Occipital lobe (tissue), 3 donors: ENCODE measurements at places on chromosomes 1 and 21.

DNA sequence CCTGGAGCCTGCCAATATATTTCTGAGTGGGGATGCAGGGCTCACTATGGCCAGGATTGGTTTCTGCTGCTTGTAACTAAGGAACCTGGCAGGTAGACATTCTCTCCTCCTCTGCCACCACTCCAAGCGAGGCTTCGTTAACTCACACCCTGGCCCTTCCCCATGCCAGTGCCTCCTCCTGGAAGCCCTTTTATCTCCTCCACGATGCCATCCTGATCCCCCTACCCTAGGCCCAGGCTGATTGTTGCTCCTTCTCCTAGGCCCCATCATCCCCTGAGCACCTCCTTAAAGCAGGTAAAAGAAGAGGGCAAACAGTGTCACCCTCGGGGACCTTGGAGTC lies 118.5 kb downstream of the DMRTB1 start:
- DNase-seq: no peak

GRCh38 chr1:221187174-221187573 lies 307.9 kb downstream of the HLX start:
- DNase-seq: no peak

DNA sequence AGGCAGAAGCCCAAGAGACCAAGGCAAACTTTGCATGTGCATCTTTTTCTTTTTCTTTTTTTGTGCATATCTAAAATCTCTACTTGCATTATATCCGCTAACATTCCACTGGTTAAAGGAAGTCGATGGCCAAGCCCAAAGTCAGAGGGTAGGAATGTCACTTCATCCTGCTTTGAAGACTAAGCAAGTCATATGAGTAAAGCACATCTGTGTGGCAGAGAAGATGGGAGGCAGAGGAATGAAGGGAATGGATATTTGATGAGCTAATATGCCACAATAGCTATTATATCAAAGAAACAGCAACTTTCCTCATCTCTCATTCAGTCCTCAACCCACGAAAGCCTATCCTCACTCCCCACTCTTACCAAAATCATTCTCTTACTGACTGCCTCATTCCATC lies 59.3 kb downstream of the RNF220 start:
- no peak for DNase-seq

DNA sequence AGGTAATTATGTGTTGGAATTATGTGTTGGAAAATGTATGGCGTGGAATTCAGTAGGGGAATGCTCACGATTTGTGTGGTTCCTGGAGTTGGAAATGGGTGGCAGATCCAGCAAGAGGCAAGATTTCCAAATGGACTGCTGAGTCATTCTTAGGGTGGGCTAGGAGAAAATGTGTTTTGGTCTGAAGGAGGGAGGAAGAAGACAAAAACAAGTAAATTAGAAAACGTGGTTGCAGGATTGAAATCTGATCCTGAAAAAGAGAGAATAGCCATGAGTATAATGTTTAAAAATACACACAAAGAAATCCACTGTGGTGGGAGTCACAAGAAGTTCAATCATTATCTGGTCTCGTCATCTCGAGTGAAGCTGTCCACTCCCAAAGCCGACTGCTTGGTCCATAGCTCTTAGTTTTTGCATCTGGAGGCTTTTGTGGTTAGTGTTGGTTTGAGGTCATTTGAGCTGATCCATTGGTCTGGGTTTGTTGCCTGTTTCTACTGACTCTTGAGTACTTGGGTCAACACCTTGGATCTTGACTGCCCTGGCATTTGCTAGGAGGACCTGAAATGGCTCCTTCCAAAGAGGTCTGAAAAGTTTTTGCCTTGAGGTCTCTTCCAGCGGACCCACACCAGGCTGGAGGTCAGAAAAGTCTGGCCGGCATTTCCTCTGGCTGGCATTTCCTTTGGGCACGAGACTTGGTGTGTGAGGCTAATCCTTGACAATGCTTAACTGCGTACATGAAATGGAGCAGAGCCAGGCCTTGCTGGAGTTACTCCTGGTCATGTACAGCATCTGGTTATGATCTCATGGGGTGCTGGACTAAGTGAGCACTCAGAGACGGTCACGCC lies 9.2 kb downstream of the MX2 start:
- DNase-seq: no peak

DNA sequence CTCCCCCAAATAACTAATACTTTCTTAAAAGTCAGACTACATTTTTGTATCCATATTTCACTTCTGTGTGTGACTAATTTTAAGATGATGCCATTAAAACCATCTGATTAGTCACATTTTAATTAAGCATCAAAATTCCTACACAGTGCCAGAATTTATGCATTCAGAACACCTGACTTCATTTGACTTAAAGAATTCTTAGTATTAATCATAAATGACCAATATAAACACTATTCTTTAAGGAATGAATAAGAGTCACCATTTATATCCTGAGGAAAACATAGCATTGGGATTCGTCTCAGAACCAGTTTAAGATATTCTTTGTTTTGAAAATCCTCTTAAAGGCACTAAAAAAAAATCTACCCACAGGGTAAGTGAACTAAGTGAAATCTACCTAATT lies 37.0 kb downstream of the TM2D1 start:
- no peak for DNase-seq

GRCh38 chr1:68113966-68114365 lies 63.5 kb upstream of the DIRAS3 start:
- no peak for DNase-seq

DNA sequence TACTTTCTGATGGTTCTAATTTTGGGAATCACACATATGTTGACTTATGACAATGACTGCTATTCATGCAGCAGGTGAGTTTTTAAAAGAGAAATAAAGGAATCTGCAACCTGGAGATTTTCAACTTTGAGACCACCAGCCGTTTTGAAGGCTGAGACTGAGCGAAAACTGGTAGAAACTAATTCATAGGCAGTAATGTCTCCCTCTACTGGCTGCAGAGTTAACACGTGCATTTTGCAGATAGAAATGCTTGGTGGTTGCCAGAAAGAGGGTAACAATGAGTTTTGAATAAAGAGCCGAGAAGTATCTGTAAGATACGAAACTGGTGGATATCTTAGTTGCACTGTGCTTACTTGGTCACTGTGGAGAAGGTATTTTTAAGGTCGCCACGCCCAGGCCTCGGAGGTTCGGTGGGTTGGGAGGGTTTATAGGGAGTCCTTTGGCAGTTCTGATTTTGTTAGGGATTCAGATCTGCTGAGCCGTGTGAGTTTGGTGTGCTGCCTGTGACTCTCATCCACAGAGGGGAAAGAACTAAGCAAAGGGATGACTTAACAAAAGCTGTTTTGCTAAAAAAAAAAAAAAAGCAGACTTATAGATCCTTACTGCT lies 83.0 kb downstream of the RYR2 start:
- no peak for DNase-seq

- no peak for DNase-seq
Observed at GRCh38 chr1:69679965-69680364, 112.2 kb downstream of the LRRC7 start.

DNA sequence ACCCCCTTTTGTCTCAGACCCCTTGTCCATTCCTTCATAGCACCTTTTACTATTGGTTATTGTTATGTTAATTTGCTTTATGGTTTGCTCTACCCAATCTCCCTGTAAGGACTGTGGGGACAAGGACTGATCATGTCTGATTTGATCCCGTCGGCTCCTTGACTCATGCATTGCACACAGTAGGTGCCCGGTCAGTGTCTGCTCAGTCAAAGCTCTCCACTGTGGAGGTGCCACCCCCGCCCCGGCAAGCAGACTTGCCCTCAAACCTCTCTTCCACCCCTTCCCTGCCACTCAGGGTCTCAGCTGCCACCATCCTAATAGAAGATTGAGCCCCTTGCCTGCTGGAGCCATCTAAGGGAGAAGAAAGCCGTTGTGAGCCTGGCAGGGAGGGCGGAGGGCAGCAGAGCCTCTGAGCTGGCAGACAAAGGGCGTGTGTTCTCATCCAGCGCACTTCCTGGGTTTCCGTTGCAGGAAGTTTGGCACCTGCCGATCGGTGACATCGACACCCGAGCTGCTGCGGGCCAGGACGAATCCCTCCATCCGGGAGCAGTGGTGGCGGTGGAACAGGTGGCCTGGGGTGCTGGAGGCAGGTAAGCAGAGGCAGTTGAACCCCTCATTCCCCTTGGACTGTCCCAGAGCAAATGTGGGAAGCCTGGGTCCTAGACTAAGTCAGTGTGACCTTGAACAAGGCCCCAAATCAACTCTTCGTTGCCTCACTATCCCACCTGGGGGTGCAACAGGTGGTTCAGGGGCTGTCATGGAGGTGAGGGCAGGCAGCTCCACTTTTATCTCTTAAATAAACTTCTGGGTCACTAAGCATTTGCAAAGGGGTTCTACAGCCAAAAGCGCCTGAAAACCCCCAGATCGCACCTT lies 2.2 kb upstream of the FBLIM1 start:
- DNase-seq: no peak

DNA sequence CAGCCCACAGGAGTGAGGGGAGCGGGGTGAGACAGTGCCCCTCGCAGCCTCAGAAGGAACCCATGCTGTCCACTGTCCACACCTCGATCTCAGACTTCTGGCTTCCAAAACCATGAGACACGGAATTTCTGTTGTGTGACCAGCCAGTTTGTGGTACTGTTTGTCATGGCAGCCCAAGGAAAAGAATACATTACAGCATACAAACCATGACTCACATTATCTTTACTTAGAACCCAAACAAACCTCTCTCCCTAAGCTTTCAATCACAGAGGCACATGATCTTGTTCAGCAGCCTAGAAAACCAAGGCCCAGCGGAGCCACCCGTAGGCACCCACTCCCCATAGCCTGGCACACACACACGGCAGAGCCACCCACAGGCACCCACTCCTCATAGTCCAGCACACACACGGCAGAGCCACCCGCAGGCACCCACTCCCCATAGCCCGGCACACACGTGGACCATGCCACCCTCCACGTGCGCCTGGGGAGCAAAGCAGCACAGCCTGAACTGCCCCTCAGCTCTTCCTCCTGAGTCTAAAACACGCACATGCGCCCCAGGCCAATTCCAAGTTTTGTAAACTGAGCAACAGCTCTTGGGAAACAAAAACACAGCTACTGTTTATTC lies 458 bp upstream of the KRTAP10-4 start:
- no peak for DNase-seq

- DNase-seq: no peak
Observed at GRCh38 chr1:84709131-84709530, 18.9 kb upstream of the SSX2IP start.
